ENCODE measurements at places on chromosomes 7 and 10.

GRCh38 chr7:100466653-100467605 lies 2.9 kb upstream of the SPACDR start:
- no peak for DNase-seq

GRCh38 chr10:17984056-17984455 lies 32.3 kb downstream of the SLC39A12 start:
- DNase-seq = no peak

GRCh38 chr7:151796091-151796870 lies 80.6 kb downstream of the PRKAG2 start:
- DNase-seq = no peak

DNA sequence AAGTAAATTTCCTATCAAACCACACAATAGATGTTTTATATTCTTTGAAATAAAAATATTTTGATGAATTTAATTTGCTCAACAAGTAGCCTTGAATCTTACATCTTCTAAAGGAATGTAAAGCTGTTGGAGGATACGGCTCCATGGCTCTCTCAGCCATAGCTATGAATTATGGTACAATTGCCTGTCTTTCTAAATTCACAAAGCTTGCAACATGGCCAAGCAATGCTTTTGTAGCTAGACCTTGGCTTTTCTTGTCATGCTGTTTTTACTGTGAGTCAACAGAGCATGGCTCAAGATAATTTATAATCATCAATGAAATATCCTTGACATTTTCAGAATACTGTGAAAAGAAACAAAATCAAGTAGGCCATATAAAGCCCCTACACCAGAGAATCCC lies 286.7 kb downstream of the CACNA2D1 start:
- DNase-seq = no peak

DNA sequence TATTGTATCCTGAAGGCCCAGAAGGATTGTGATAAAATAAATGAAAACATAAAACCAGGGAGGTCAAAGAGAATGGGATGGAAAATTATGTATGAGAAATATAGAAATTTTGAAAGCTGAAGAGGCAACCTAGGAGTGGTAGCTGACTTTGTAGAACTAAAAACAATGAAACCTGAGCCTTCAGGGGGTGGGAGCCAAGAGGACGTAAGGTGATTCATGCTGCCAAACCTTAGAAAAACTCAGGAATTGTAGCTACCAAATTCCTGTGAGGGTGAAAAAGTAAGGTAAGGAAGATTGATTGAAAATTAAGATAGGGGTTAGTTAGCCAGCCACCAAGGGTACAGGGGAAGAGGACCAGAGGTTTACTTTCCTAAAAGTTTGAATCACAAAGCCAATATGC lies 213.2 kb downstream of the KCND2 start:
- DNase-seq = no peak

DNA sequence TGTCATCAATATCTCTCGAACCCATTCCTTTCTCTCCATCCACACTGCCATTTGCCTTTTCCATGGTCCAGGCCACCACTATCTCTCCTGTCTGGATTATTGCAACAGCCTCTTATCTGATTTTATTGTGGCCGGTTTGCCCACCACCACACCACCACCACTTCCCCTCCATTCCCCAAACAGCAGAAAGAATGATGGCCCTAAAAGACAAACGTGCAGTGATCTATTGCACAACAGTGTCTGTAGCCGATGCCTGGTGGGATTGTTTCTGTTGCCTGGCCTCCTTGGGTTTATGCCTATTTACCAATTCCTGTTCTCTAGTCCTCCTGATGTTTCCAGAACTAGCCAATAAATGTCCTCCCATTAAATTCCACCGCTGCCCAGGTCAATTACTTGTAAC lies 10.2 kb upstream of the ST8SIA6 start:
- no peak for DNase-seq

DNA sequence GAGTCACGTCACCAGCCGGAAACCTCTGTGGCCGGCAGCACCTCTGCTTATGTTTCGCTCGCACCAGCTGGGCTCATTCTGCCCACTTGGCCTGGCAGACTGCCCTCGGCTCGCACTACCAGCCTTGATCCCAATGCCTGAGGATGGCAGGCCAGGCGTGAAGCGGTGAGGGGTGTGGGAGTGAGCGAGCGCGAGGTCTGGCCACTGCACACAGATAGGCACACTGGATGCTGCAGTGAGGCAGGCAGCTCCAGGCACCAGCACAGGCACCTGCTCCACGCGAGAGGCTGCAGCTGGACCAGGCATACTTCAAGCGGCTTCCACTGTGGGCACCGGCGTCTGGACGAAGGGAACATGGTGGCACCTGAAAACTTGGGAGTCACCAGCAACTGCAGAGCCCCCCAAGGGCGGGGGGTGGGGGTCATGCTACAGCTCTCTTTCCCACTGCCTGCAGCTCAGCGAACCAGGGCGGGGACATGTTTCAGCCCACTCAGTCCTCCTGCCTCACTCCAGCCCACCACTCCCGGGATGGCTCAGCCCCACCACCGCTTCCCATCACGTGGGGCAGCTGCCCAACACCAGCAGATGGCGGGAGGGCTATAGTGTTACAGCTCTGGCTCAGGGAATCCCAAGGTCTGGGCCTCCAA lies 5.4 kb upstream of the DMTF1 start:
- no peak for DNase-seq

- DNase-seq = peak; percentile 7
Observed at GRCh38 chr10:43680035-43680434, 31.4 kb upstream of the ZNF32 start.

DNA sequence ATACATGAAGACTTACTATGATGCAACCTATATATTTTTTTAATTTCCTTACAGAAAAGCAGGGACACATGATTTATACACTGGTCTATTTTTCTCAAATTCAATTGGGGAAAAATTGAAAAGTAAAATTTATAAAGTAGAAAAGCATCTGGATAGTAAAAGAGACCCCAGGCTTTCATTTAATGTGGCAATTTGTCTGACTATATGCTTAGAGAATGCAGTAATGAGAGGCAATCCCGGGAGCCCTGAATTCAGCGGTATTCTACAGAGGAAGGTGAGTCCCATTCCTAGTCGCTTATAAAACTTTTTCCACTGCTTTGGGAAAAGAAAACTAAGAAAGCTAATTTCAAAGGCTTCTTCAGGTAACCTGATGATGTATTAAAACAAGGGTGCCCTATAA lies 167.1 kb downstream of the SEMA3D start:
- DNase-seq = no peak

- DNase-seq = no peak
Observed at GRCh38 chr10:95569368-95569767, 8.2 kb upstream of the SORBS1 start.

DNA sequence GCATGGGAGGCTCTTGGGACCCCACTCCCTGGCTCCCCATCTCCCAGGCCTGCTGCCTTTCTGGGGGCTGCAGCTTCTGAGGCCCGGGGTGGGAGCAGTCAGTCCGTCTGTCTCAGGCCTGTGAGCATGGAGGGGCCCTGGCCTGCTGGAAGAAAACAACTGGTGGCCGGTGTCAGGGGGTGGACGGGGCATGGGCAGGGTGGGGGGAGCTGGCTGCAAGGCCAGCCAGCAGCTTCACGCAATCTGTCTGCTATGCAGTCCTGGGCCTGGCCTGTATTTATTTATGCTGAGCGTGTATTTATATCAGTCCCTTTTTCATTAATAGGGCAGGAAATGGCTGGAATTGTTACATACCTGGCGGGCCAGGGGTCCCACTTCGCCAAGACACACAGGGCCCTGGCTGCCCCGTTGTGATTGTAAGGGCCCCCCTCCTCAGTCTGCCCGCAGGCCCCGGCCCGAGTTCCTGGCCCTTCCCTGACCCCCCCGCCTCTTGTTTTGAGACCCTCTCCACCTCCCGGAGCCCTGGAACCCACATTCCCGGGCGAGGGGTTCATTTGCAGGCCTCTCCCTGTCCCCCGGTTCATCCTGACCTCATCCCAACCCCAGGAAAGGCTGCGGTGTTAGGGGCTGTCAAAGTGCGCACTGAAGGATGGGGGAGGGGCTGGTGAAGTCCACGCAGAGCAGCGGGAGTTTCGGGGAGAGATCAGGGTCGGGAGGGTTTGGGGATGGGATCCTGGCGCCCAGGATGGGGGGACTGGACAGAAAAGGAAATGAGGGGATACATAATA lies 8.2 kb downstream of the TMEM270 start:
- no peak for DNase-seq

GRCh38 chr10:43045631-43046287 lies 31.1 kb upstream of the RET start:
- DNase-seq = no peak

DNA sequence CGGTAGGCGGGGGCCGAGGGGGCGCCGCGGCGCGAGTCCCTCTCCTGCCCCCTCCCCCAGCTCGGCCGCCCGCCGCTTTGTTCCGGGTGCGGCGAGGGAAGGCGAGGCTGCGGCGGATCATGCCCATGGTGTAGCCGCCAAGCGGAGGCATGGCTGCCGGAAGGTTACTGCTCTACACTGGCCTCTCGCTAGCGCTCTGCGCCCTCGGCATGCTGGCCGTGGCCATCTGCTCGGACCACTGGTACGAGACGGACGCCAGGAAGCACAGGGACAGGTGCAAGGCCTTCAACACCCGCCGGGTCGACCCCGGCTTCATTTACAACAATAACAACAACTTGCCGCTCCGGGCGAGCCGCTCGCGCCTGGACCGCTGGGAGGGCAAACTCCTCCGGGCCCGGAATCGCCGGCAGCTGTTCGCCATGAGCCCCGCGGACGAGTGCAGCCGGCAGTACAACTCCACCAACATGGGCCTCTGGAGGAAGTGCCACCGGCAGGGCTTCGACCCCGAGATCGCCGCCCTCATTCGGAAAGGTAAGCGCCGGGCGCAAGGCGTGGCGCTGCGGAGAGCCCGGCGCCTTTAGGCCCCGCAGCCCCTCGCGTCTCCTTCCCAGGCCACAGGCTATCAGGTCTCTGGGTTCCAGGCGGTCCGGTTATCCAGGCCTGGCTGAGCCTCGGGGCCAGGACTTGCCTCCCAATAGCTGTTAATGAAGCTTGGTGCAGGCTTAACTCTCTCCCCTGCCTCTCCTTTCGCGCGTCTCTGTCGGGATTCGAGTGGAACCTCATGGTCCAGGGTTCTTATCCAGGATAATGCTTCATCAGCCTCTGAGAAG lies 513 bp downstream of the TMEM178B start:
- peak; percentile 68 for DNase-seq

- DNase-seq = no peak
Observed at GRCh38 chr7:43591558-43592180, 8.8 kb downstream of the STK17A start.

GRCh38 chr10:43689618-43689954 lies 40.9 kb upstream of the ZNF32 start:
- DNase-seq = no peak

- no peak for DNase-seq
Observed at GRCh38 chr7:142345811-142346210, 88.0 kb upstream of the PRSS58 start.

- no peak for DNase-seq
Observed at GRCh38 chr10:125871338-125871737, 9.8 kb downstream of the DHX32 start.

- no peak for DNase-seq
Observed at GRCh38 chr7:1229202-1229947, 3.3 kb upstream of the UNCX start.

DNA sequence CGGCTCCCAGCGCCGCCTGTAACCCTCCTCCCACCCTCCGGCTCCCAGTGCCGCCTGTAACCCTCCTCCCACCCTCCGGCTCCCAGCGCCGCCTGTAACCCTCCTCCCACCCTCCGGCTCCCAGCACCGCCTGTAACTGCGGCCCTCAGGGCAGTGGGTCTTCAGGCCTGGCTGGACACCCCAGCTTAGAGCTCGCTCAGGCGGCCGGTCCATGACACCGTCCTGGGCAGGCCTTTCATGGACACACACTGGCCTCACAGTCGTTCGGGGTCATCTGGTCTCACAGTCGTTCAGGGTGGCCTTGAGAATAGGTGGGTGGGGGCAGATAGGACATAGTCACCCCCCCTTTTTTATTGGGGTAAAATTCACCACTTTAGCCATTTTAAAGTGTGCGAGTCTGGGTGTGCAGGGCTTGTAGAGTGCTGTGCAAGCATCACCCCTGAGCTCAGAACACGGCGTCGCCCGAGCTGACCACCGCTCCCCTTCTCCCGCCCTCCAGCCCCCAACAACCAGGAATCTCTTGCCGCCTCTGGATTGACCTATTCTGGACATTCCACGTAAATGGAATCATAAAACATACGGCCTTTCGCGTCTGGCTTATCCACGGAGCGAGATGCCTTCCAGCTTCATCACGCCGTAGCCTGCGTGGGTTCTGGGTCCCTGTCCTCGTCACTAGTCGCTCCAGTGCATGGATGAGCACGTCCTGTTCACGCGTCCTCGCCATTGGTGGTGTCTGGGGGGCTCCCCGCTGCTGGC lies 41.1 kb upstream of the CFAP46 start:
- no peak for DNase-seq

DNA sequence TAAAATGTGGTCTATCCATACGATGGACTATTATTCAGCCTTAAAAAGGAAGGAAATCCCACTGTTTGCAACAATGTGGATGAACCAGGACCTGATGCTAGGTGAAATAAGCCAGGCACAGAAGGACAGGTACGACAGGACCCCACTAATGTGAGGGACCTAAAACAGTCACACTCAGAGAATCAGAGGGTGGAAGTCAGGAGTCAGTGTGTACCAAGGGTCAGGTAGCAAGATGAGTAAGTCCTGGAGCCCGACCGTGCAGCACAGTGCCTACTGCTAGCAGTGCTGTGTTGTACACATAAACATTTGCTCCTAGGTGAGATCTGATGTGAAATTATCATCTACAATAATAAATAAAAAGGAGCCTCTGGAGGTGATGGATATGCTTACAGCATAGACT lies 322.3 kb downstream of the GLRX3 start:
- DNase-seq = no peak

DNA sequence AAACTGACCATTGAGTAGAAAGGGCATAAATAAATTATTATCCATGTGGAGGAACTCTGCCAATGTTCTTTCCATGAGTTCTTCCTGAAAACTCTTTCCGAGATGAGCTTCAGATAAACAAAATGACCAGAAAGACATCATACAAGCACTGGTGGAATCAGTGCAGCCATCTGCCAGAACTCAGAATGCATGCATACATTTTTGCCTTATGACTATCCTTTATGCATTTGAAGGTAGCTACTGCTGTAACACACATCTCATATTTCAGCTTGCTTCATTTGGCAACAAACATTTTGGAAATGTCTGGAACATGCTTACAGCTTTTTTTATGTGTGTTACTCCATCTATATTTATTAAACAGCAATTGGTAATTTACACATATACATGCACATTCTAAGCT lies 448.9 kb downstream of the PLXDC2 start:
- DNase-seq = no peak

- no peak for DNase-seq
Observed at GRCh38 chr10:102604439-102604841, 39.8 kb upstream of the TRIM8 start.
